ENCODE measurements at places on chromosomes 3 and 15.

DNA sequence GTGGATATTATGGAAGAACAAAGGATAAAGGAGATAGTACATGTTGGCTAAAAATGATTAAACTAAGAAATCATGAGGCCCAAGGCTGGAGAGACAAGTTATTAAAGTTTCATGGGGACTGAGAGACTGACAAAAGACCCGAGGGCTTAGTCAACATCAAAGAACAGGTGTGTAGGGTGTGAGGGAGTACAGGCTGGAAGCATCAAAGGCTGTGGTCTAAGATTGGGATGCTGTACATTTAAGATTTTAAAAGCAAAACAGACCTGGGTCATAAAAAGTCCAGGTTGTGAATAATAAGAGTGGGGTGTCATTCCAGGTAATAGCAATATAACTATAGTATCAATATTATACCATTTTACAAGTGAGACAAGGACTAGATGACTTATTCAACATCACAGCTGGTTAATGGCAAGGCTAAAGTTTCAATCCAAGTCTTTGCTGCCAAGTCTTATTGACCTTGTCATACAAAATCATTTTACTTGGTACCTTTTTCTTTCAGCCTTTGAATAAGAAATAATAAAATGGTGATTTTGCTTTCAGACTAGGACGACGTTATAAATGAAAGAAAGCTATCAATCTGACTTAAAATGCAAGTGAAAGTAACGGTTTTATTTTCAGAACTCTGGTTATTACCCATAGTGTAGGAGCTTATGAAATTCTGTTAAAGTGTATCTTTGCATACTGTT lies 211.6 kb downstream of the TNIK start:
- no peak for DNase-seq

- DNase-seq, result no peak
Observed at GRCh38 chr3:5226783-5227182, 39.3 kb downstream of the EDEM1 start.

GRCh38 chr3:104763007-104763406 lies 603.7 kb upstream of the ALCAM start:
- DNase-seq, result no peak

- no peak for DNase-seq
Observed at GRCh38 chr3:193727089-193727488, 134.1 kb downstream of the OPA1 start.

Measured in mesendoderm (in vitro differentiated cells).